Spinal cord (tissue), 10 donors: ENCODE measurements at places on chromosomes 3 and 15.

GRCh38 chr3:46874430-46874829 is 3.1 kb upstream of the PTH1R start:
- H3K4me1 ChIP-seq, result peaks cover 59% of the 10 kb centered on the region
- no peak overlapping the region for H3K4me3 ChIP-seq
- no peaks in the 10 kb centered on the region for H3K36me3 ChIP-seq
- no peaks in the 10 kb centered on the region for H3K27me3 ChIP-seq

DNA sequence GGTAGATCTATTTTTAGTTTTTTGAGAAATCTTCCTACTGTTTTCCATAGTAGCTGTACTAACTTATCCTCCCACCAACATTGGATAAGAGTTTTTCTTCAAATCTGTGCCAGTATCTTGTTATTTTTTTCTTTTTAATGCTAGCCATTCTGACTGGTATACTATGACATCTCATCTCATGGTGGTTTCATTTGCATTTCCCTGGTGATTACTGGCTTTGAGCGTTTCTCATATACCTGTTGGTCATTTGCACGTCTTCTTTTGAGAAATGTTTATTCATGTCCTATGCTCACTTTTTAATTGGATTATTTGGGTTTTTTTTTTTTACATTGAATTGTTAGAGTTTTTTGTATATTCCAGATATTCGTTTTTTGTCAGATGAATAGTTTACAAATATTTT is 398.1 kb downstream of the OCA2 start:
- H3K27me3 ChIP-seq, result no peaks in the 10 kb centered on the region
- no peak for DNase-seq
- H3K27ac ChIP-seq, result no peak overlapping the region
- no peak overlapping the region for H3K4me3 ChIP-seq
- H3K4me1 ChIP-seq, result peaks cover 23% of the 10 kb centered on the region

GRCh38 chr3:10546820-10547263 is 41.5 kb upstream of the ATP2B2 start:
- DNase-seq, result no peak
- no peak overlapping the region for H3K27ac ChIP-seq
- peaks cover 17% of the 10 kb centered on the region for H3K4me1 ChIP-seq
- H3K27me3 ChIP-seq, result no peaks in the 10 kb centered on the region
- no peaks in the 10 kb centered on the region for H3K36me3 ChIP-seq

GRCh38 chr15:69810431-69811354 is 287.0 kb downstream of the TLE3 start:
- no peak overlapping the region for H3K4me3 ChIP-seq
- no peaks in the 10 kb centered on the region for H3K36me3 ChIP-seq
- H3K27ac ChIP-seq, result no peak overlapping the region
- peaks cover 3% of the 10 kb centered on the region for H3K27me3 ChIP-seq

DNA sequence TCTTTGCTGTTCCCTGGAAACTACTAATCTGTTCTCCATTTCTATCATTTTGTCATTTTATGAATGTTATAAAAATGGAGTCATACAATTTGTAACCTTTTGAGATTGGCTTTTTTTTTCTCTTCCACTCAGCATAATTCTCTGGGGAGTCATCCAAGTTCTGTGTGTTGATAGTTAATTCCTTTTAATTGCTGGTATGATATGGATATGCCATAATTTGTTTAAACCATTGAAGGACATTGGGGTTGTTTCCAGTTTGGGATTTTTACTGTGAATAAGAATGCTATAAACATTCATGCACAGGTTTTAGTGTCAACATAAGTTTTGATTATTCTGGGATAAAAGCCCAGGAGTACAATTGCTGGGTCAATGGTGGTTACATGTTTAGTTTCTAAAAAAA is 279.4 kb downstream of the WNT5A start:
- no peak overlapping the region for H3K27ac ChIP-seq
- H3K27me3 ChIP-seq, result no peaks in the 10 kb centered on the region
- no peak for DNase-seq
- no peaks in the 10 kb centered on the region for H3K4me1 ChIP-seq

DNA sequence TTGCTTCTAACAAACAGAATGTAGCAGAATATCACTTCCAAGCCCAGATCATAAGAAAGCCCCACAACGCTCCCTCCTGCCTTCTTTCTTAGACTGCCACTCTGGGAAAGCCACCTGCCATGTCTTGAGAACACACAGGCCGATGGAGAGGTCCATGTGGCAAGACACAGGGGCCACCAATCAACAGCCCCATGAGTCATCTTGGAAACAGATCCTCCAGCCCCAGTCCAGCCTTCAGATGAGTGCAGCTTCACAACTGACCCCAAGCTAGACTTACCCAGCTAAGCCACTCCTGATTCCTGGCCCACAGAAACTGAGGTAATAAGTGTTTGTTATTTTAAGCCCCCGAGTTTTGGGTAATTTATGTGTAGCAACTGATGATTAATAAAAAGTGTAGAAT is 39.7 kb downstream of the PTH1R start:
- no peak for DNase-seq
- H3K36me3 ChIP-seq, result peaks cover 30% of the 10 kb centered on the region
- no peaks in the 10 kb centered on the region for H3K27me3 ChIP-seq

DNA sequence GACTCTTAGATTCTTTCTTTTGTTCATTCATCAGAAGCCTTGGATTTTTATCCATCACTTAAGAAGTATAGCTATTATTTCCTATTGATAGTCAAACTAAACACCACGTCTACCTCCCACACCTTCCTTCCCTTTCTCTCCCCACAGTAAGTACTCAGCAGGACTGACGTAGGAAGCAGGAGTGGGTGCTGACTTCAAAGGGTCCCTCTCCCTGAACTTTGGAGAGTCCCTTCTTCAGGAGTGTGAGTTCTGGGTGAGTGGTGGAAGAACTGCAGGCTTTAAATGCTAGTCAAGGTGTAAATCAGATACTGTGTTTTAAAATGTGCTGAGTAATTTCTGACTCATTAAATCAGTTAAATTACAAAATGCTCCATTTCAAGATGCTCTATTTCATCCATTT is 126.5 kb upstream of the BFSP2 start:
- H3K36me3 ChIP-seq, result no peaks in the 10 kb centered on the region
- no peak overlapping the region for H3K27ac ChIP-seq
- H3K4me3 ChIP-seq, result no peak overlapping the region
- no peak for DNase-seq

- no peak overlapping the region for H3K4me3 ChIP-seq
- no peak overlapping the region for H3K27ac ChIP-seq
- no peaks in the 10 kb centered on the region for H3K27me3 ChIP-seq
Observed at GRCh38 chr3:81214631-81215030, 546.8 kb downstream of the GBE1 start.

- DNase-seq, result no peak
- no peak overlapping the region for H3K27ac ChIP-seq
- peaks cover 3% of the 10 kb centered on the region for H3K36me3 ChIP-seq
Observed at GRCh38 chr15:83104141-83104540, 3.3 kb upstream of the TM6SF1 start.

DNA sequence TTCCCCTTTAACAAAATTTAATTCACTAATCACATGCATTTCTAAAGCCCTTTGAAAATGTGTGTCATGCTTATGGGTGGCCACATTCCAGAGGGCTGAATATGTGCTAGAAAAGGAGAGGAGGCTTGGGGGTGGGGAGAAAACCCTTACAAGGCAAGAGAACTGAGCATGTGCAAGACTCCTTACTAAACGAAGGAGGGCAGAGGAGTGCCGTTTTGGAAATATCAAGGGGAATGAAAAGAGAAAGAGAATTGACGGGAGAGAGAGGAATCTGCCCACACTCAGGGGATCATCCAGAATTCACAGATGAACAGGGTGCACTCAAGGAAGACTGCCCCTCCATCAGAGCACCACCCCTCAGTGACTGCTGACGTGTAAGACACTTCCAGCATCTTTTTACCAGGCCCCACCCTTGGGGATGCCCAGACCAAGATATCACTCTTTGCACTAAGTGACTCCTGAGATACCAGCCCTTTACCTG is 37.9 kb upstream of the TSC22D2 start:
- no peaks in the 10 kb centered on the region for H3K36me3 ChIP-seq
- no peaks in the 10 kb centered on the region for H3K4me1 ChIP-seq
- DNase-seq, result no peak
- peak overlapping the region; percentile 86 for H3K27ac ChIP-seq

- H3K27me3 ChIP-seq, result no peaks in the 10 kb centered on the region
- no peak overlapping the region for H3K4me3 ChIP-seq
- peaks cover 11% of the 10 kb centered on the region for H3K4me1 ChIP-seq
- no peak overlapping the region for H3K27ac ChIP-seq
- no peaks in the 10 kb centered on the region for H3K36me3 ChIP-seq
Observed at GRCh38 chr3:150238995-150239619, 169.0 kb upstream of the TSC22D2 start.

DNA sequence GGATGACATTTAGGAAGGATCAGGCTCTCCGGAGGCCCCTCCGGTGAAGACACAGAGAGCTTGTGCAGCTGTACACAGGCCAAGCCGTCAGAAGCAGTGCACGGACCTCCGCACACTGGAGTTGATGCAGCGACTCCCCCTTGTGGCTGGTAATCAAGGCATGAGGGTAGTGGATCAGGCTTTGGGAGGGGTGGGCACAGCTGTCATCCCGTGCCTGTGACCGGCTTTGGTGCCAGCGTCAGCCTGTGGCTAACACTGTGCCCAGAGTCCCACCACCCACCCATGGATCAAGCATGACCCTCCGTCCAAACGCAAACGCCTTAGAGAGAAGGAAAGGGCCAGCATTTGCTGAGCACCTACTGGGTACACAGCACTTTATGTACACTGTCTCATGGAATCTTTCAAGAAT is 8.2 kb upstream of the GRIP2 start:
- H3K36me3 ChIP-seq, result peaks cover 2% of the 10 kb centered on the region
- no peak for DNase-seq
- H3K27ac ChIP-seq, result no peak overlapping the region
- H3K4me1 ChIP-seq, result peaks cover 21% of the 10 kb centered on the region
- no peak overlapping the region for H3K4me3 ChIP-seq

DNA sequence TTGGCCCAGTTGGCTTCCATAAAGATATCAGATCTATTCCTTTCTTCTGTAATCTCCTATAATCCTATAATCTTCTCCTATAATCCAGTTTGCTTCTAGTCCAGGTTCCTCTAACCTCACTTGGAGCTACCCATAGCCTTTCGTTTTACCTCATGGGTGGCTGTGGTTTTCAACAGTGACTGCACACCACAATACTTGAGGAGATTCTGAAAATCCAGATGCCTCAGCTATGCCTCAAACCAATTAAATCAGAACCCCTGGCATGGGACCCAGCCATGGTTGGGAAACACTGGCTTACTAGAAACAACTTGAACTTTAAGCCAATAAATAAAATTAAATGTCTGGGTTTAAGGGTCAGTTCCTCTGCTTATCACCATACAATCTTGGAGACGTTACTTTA is 86.1 kb upstream of the NTRK3 start:
- H3K36me3 ChIP-seq, result no peaks in the 10 kb centered on the region
- no peak overlapping the region for H3K4me3 ChIP-seq
- no peak overlapping the region for H3K27ac ChIP-seq

- H3K27ac ChIP-seq, result no peak overlapping the region
- no peaks in the 10 kb centered on the region for H3K27me3 ChIP-seq
- no peak for DNase-seq
- H3K4me3 ChIP-seq, result no peak overlapping the region
Observed at GRCh38 chr15:45862034-45862433, 227.2 kb downstream of the SQOR start.

GRCh38 chr3:88824666-88825564 is 282.5 kb upstream of the EPHA3 start:
- DNase-seq, result no peak
- no peaks in the 10 kb centered on the region for H3K4me1 ChIP-seq
- H3K27ac ChIP-seq, result no peak overlapping the region
- H3K36me3 ChIP-seq, result no peaks in the 10 kb centered on the region
- H3K4me3 ChIP-seq, result no peak overlapping the region

DNA sequence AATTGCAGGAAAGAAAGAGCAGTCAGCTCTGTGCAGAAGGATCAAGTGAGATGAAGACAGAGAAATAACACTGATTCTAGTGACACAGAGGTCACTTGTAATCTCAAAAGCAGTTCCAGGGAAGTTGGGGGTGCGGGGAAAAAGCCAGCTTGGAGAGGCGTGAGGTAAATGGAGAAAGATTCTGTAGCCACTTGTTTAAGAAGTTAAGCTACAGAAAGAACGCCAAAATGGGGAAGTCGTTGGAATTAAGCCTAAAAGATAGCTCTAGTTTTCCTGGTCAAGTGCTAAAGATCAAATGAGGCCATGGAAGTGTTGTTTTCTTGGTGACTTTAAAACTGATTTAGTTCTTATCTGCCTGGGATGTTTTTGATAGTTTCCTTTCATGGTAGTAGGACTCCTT is 152.0 kb downstream of the GREM1 start:
- H3K4me3 ChIP-seq, result no peak overlapping the region
- H3K27ac ChIP-seq, result no peak overlapping the region
- no peaks in the 10 kb centered on the region for H3K27me3 ChIP-seq

GRCh38 chr3:150073031-150073430 is 102.3 kb upstream of the PFN2 start:
- no peaks in the 10 kb centered on the region for H3K36me3 ChIP-seq
- no peak overlapping the region for H3K27ac ChIP-seq
- no peak for DNase-seq
- H3K27me3 ChIP-seq, result no peaks in the 10 kb centered on the region
- H3K4me1 ChIP-seq, result no peaks in the 10 kb centered on the region
- no peak overlapping the region for H3K4me3 ChIP-seq

DNA sequence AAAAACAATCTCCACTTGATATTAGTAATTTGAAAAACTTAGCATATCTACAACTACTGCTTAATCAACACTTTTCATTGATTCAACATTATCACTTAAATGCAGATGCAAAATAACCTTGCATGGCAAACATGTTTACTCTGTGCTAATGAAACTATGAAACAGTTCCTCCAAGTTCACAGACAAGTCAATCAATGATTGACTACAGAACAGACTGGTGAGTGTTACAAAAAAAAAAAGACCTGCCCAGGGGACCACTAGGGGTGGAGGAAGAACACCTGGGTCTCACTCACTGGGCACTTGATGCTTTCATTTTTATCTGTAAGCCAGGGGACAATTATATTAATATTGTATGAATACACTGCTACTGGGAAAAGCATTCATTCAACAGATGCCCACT is 4.3 kb upstream of the NR2C2 start:
- H3K27me3 ChIP-seq, result no peaks in the 10 kb centered on the region
- H3K27ac ChIP-seq, result no peak overlapping the region
- H3K36me3 ChIP-seq, result peaks cover 15% of the 10 kb centered on the region
- no peak for DNase-seq

DNA sequence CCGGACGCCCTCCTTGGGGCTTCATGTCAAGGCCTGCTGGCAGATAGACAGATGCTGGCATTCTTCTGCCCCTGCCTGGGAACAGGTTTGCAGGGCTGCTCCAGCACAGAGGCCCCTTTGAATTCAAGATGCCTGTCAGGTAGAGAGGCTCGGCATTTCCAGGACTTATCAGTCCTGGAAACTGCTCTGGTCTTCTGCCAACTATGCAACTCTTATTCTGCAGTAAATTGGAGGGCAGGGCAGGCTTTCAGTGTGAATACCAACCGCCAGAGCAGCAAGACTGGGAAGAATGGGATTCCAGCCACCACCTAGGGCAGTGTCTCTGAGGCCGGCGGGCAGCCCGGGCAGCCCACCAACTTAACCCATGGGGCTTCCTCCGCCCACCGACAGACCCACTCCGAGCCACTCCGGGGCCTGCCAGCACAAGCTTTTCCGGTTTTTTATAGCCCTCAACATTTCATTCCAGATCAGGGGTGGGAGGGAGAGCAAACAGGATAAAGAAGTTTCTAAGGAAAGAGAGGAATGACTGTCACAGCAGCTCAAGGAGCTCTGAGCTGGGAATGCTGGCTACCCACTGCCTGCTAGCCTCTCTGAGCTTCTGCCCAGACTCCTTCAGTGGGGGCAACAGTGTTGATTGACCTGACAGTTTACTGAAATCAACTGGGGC is 140.9 kb downstream of the NTRK3 start:
- peak overlapping the region; percentile 35 for H3K27ac ChIP-seq
- no peaks in the 10 kb centered on the region for H3K27me3 ChIP-seq
- no peak overlapping the region for H3K4me3 ChIP-seq
- peak; percentile 76 for DNase-seq
- H3K4me1 ChIP-seq, result peaks cover 26% of the 10 kb centered on the region
- H3K36me3 ChIP-seq, result peaks cover 2% of the 10 kb centered on the region
